Activated T-cell treated with anti-CD3 and anti-CD28 coated beads, Interleukin-2, amount 50 U/mL, for 72 hours (primary cell): ENCODE measurements at places on chromosomes 2 and 18.

DNA sequence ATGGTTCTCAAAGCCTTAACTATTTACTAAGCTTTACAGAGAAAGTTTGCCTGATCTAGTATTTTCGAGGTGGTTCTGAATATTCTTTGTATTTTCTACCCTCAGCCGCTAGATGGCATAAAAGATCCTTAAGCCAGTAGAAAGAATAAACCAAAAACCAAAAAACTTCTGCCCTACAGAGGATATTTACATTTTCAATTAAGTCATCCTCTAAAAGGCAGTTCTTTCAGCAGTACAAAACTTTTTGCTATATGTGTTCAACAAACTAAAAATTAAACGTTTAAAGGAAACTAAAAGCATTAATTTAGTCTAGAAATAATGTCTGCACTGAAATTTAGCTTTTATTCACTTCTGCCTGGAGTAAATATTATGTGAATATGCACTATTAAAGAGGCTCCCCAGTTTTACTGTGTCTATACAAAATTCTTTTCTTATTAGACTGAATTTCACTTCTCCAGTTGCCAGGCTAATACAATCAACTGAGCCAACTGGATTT, 297.5 kb downstream of the PIEZO2 start:
- no peak for DNase-seq

DNA sequence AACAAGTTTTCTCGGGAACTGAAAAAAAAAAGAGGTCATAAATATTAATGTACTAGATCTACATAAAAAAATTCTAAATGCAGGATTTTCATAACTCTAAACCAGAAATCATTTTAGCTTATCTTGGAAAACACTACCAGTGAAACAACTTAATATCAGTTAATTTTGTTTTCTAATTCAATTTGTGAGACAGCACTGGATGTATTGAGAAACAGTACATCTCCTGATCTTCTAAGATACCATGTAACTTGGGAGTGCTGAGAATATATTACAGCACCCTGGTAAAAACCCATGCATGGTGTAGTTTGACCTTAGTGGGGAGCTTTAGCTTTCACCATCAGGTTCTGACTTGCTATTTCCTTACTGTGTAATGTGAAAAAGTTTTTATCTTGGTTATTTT, 129.6 kb downstream of the NRXN1 start:
- DNase-seq = no peak

DNA sequence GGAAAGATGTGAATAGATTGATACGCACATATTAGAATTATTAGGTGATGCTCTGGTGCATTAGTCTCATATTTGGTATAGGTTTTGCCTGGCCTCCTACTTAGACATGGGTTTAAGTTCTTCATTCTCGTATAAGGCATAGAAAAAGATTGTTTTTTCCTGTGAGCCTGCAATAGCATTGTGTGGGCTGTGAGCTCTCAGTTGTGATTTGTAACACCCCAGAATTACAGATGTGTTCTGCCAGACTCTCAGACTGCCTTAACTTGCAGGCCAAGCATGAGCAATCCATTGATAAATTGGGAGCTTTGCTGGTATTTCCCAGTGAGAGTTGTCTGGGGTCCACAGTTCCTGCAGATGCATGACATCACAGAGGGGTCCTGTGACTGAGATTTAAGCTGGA, 95.7 kb downstream of the MAPRE2 start:
- DNase-seq = no peak

DNA sequence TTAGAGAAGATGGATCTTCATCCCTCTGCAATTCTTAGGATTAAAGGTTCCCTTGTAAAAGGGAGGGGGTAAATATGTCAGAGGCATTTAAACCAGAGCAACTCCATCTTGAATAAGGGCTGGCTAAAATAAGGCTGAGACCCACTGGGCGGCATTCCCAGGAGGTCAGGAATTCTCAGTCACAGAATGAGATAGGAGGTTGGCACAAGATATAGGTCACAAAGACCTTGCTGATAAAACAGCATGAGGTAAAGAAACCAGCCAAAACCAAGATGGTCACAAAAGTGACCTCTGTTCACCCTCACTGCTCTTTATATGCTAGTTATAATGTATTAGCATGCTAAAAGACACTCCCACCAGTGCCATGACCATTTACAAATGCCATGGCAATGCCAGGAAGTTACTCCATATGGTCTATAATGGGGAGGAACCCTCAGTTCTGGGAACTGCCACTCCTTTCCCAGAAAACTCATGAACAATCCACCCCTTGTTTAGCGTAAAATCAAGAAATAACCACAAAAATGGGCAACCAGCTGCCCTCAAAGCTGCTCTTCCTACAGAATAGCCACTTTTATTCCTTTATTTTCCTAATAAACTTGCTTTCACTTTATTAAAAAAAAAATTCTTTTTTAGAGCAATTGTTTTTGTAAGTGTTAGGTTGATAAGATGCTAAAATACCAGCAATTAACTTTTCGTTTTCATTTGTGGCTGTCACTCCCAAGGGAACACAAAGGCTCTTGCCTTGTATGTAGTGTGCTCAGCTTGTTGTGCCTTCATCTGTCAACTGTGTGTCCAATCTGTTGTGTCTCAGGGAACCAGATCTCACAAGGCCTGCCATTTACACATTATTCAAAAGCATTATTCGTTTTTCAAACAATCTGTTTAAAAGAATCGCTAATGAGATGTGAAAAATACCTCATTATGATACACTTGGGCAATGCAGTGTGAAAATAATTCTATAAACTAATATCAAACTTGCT, 205.2 kb upstream of the RGPD4 start:
- no peak for DNase-seq

DNA sequence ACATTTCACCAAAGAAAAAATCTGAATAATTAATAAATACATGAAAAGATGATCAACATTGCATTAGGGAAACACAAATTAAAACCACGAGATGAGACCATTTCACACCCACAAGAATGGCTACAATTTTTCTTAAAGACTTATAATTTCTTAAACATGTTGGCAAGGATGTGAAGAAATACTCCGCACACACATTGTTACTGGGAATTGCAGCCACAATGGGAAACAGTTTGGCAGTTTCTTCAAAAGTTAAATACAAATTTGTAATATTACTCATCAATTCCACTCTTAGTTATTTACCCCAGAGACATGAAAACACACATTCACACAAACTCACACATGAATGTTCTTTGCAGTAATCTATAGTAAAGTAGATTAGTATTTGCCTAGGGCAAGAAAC, 363.3 kb upstream of the SMIM21 start:
- no peak for DNase-seq

DNA sequence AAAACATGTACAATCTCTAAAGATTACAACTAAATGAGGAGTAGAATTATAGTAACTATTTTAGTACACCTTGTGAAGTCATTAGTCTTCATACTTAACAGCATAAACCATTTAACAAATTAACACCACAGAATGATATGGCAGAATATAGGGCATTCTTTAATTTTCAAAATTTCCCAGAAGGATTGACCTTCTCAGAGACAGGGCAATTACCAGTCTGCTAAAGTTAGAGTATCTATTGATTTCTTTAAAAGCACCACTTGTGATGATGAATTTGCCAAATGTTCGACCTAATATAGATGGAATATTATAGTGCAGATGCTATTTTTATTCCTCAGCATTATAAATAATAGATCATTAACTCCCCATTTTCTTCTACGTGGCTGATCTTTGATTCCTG, 192.6 kb downstream of the DPP4 start:
- no peak for DNase-seq

GRCh38 chr2:68877079-68877772, 6.0 kb upstream of the BMP10 start:
- no peak for DNase-seq

DNA sequence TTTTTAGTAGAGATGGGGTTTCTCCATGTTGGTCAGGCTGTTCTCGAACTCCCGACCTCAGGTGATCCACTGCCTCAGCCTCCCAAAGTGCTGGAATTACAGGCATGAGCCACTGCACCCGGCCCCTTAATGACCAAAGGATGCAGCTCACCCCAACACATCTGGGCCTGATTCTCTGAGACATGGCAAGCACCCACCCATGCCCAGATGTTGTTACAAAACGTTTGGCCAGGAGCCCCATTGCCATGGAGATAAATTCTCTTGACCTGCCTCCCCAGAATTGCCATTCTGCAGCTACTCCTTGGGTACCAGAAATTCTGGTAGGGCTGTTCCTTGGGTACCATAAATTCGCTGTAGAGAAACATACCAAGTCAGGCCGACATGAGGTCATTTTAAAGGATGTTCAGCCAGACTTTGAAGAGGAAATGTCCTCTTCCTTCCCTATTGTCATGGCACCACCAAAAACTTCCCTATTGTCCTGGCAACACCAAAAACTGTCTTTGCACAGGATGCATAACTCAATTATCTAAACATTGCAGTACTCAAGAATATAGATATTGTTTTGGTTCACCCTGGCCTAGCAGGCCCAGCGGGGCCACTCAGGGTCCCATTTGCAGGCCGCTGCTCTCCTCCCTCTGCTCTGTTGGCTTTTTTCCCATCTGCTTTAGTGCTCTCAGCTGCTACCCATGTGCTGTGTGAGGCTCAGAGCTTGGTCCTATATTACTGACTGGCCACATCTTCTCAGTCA, 160.9 kb upstream of the TTC39C start:
- DNase-seq = no peak
